Motor neuron (in vitro differentiated cells): ENCODE measurements at places on chromosomes 2 and 18.

- no peak for ATAC-seq
Observed at GRCh38 chr2:69985688-69986087, 24.3 kb upstream of the ASPRV1 start.

GRCh38 chr18:44135741-44136140, 544.9 kb upstream of the SETBP1 start:
- ATAC-seq: peak; percentile 58

GRCh38 chr2:62254424-62255266, 58.7 kb downstream of the B3GNT2 start:
- ATAC-seq: no peak

GRCh38 chr2:70785137-70785911, 5.1 kb downstream of the FIGLA start:
- ATAC-seq: peak; percentile 56

DNA sequence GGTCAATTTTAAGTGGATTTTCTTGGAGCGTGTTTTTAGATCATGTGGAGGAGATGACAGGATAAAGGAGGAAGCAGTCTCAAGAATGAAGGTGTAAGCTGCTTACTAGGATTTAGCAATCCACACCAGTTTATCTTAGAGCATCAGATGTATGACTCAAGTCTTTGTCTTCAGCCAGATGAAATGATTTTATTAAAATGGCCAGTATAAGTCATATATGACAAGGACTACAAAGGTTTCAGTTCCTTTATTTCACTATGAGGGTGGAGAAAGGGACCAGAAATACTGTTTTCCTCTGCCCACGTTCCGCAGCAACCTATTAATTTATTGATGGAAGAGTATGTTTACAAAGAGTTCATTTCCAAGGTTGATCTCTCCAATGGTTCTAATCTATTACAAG, 970.5 kb upstream of the SLC39A10 start:
- ATAC-seq: no peak

GRCh38 chr2:144832048-144832447, 312.1 kb upstream of the ZEB2 start:
- no peak for ATAC-seq

DNA sequence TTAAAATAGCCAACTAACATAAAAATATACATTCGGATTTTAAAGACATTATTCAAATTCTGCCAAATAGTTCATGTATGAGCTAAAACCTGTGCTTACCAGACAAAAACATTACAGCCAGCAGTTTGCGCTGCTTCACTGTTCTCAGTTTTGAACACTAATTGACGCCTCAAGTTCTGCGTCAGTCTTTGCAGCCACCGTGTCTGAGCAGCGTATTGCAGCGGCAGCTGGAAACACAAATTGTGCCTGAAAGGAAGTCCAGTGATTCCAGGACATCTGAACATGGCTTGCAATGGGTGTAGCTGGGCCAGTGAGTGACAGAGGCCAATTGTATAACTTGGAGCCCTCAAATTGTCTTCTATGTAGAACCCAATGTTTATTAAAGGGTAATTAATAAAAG, 267.6 kb downstream of the TFCP2L1 start:
- no peak for ATAC-seq

GRCh38 chr2:134079373-134079772, 174.5 kb upstream of the MGAT5 start:
- no peak for ATAC-seq

DNA sequence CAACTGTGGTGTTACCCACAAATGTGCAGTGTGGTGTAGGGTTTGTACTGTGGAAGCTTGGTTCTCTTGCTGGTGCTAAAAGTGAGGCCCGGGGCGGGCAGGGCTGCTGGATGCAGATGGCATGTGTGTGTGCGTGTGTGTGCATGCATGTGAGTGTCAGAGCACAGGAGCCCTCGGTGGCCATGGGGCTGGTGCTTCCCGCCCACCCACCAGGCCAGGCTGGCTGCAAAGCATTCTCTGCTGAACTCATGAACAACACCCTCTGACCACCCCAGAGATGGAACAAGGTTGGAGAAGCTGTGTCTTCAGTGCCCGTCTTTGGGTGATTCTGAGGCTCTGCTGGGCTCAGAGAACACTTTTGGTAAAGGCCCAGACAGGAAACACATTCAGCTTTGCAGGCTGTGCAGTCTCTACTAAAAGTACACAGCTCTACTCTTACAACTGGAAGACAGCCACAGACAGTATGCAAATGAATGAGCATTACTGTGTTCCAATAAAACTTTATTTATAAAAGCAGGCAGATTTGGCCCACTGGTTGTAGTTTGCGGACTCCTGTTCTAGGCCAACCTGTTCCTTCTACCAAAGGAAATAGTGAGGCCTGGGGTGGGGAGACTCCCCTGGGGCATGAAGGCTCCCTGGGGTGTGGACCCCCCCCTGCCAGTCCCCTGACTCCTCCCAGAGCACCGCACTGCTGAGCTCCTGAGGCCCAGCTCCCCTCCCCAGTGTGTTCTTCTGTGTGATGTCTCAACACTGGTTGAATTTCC, 225.3 kb upstream of the HDAC4 start:
- ATAC-seq: no peak

GRCh38 chr2:88600038-88600465, 27.2 kb downstream of the EIF2AK3 start:
- ATAC-seq: peak; percentile 99

DNA sequence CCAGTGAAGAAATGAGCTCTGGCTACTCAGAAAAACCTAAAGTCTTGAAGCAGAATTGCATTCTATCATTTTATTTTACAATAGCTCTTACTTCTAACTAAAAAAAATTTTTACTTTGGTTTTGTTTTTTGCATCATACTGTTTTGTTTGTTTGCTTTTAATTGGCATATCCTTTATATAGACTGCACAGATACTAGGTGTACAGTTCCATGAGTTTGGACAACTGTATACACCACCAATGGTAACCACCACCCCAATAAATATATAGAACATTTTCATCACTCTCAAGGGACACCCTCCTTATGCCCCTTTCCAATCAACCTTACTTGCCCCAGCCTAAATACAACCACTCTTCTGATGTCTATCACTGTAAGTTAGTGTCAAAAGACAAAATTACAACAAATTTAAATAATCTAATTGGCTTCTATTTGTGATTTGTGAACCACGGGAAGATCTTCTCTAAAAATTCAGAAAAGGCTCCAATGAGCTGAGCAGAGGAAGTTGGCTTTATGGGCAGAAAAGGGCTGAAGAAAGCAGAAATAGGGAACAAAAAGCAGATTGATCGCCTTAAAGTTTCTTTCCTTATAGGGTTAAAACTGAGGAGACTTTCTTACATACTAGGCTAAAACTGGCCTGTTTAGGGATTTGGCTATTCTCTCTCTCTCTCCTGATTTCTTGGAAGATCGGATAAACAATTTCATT, 22.2 kb upstream of the SOS1 start:
- ATAC-seq: no peak

GRCh38 chr2:12287220-12287751, 429.4 kb upstream of the TRIB2 start:
- ATAC-seq: no peak

DNA sequence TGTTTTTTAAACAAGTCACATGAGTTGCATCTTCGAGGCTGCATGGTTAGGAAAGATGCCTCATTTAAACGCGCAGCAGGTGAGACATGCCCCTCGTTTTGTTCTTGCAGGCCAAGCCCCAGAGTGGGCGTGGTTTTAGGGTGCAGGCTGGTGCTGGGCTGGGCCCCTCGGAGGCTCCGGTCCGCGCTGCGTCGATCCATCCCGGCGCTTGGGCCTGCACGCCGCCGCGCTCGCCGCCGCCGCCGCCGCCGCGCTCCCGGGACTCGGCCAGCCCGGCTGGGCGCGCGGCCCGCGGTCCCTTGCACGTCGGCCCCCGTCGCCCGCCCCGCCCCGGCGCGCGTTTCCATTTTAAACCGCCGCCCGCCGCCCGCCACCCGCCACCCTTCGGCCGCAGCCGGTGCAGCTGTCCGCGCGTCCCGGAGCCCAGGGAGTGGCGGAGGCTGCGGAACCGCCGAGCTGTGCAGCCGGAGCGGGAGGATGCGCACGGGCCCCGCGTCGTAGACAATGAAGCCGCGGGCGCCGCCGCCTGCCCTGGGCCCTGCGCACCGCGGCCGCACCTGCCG, 175.5 kb downstream of the AGAP1 start:
- peak; percentile 76 for ATAC-seq

- no peak for ATAC-seq
Observed at GRCh38 chr18:63149302-63149587, 170.3 kb downstream of the BCL2 start.

GRCh38 chr2:200091126-200091525, 135.7 kb downstream of the MAIP1 start:
- ATAC-seq: no peak

- ATAC-seq: no peak
Observed at GRCh38 chr2:124091721-124092120, 66.6 kb downstream of the CNTNAP5 start.

DNA sequence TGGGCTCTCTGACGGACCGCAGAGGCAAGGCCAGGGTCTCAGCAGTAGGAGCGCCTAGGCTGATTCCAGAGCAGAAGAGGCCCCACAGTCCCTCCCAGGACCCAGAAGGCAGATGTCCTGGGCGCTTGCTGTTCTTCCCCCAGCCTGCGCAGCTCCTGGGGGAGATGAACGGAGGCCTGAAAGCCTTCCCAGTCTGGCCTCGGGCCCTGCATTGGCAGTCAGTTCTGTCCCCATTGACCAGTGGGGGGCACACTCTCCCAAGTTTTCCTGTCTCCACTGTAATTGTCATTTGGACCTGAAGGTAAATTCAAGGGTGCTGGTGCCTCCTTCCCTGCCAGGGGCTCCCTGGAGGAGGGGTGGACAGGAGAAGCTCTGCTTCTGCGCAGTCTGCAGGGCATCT, 345.7 kb downstream of the CYP26B1 start:
- peak; percentile 74 for ATAC-seq

DNA sequence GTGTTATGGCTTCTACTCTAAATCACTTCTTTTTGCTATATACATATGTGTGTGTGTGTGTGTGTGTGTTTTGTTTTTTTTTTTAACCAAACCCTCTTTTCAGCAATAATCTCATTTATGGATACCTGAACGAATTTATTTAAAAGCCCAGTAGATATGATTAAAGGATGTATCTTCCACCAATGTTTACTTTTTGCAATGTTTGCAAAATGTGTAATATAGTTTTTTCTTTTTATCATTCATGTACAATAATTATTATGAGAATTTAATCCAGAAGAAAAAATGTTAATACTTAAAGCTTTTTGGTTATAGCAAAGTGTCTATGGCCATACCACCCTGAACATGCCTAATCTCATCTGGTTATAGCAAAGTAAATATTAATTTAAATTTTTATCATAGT, 1.6 kb upstream of the CNDP2 start:
- ATAC-seq: no peak

DNA sequence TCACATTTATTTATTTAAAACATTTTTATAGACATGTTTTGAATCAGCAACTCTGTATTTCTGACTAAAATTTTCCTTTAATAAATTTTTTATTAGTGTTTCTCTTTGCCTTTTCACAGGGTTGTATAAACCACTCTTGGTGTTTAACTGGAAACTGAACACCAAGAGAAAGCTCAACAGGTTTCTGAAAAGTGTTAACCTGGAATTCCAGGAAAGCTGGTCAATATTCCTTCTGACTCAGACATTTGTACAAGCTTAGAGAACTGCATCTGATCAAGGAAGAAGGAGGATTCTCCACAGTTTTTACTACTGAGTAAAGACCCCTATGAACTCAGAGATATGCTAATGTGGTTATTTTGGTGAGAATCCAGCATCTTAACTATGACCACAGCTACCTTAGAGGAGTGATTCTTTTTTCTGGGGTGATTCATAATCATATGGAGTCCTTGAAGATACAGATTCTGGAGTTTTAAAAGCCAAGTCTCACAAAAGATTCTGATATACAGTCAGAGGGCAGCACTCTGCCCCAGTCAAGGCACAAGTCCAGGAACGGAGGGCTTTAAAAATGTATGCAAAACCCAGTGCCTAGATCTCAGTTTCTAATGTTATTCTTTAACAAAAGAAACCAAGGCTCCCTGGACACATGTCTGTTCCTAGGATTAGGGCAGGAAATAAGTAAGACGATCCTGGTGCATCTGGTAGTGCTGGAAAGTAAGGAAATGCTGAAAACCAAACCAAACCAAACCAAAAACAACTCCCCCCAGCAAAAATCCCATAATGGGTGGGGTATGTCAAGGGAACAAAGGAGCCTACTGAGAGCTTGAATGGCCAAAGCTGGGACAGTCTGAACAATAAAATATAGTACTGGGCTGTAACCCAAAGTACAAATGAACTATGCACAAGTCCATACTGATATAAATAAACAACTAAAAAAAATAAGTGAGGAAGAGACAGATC, 85.1 kb upstream of the FZD5 start:
- peak; percentile 72 for ATAC-seq

DNA sequence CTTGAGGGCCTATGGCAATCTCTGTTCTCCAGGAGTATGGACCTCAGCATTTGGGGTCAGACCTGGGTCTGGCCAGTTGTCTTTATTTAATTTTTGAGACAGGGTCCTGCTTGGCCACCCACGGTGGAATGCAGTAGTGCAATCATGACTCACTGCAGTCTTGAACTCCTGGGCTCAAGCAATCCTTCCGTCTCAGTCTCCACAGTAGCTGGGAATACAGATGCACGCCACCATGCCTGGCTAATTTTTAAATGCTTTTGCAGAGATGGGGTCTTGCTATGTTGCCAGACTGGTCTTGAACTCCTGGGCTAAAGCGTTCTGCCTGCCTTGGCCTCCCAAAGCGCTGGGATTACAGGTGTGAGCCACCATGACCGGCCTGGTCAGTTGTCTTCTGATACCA, 46.4 kb upstream of the INHBB start:
- no peak for ATAC-seq

- no peak for ATAC-seq
Observed at GRCh38 chr2:68290901-68291300, 28.8 kb downstream of the CNRIP1 start.

DNA sequence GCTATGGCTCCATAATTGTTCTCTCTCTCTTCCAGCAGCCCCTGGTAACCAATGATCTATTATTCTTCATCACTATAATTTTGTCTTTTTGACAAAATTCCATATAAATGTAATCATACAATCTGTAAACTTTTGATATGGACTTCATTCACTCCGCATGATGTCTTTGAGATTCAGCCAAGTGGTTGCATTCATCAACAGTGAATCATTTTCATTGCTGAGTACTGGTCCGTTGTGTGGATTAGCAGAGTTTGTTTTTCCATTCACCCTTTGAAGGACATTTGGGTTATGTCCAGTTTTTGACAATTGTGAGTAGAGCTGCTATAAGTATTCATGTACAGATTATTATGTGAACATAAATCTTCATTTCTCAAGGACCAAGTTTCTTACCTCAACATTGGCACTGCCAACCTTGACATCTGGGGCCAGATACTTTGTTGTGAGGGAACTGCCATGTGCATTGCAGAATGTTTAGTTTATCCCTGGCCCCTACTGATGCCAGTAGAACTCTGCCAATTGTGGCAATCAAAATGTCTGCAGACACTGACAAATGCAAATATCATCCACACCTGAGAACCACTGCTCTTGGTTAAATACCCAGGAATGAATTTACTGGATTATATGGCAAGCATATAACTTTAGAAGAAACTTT, 48.4 kb upstream of the BCL2L11 start:
- peak; percentile 77 for ATAC-seq
